ENCODE measurements at places on chromosomes 12 and 14. TPM values are rescaled to one million over a fixed set of nuclear protein-coding genes. Genes with fewer than 3 reads are reported as not detected.

Gene LDHB
- 253 TPM for total RNA-seq

Gene MYO1H
- not detected for total RNA-seq

Gene STYK1
- total RNA-seq = 3.2 TPM

Gene KLRC2
- not detected for total RNA-seq

Gene CEP128
- 4.0 TPM for total RNA-seq

Gene LRP1-AS
- total RNA-seq = not detected

Gene ACOT4
- 0.26 TPM for total RNA-seq

Gene CLEC4C
- total RNA-seq = not detected

Gene MLEC
- total RNA-seq = 31.7 TPM

Gene IL23A
- total RNA-seq = not detected

Gene KRT77
- total RNA-seq = not detected

Gene DIO3
- total RNA-seq = not detected

Gene PRH2
- not detected for total RNA-seq

Gene PTPRR
- total RNA-seq = under 0.01 TPM

Gene NAV3
- 2.3 TPM for total RNA-seq
